ENCODE measurements at places on chromosomes 6 and 20. TPM values are rescaled to one million over a fixed set of nuclear protein-coding genes. Genes with fewer than 3 reads are reported as not detected.

The TUBB2B gene
- total RNA-seq: 1.6 TPM

The RAMACL gene
- total RNA-seq: 2.7 TPM

The LST1 gene
- total RNA-seq: not detected

The PTK7 gene
- total RNA-seq: 30.6 TPM

The PRR3 gene
- total RNA-seq: 11.6 TPM

The SCRT2 gene
- not detected for total RNA-seq

The ZC3H12D gene
- total RNA-seq: 0.79 TPM

The RIN2 gene
- 29.5 TPM for total RNA-seq

The SLC2A10 gene
- 4.1 TPM for total RNA-seq

The GJA10 gene
- total RNA-seq: not detected

The TRIM10 gene
- not detected for total RNA-seq

The USP49 gene
- total RNA-seq: 2.0 TPM

The PRR18 gene
- total RNA-seq: not detected

The CFB gene
- 14.5 TPM for total RNA-seq

The APOM gene
- total RNA-seq: 1.5 TPM

The GSTA4 gene
- total RNA-seq: 110 TPM

The RNF182 gene
- total RNA-seq: not detected

The COL9A3 gene
- not detected for total RNA-seq

The LGSN gene
- not detected for total RNA-seq

The CGA gene
- total RNA-seq: not detected

The SEC63 gene
- total RNA-seq: 25.4 TPM

The PRL gene
- not detected for total RNA-seq

The BPIFA1 gene
- not detected for total RNA-seq

The COL9A1 gene
- not detected for total RNA-seq

The HNF4A gene
- not detected for total RNA-seq

The TRIM15 gene
- total RNA-seq: not detected

The UBD gene
- not detected for total RNA-seq

The EBF4 gene
- total RNA-seq: 9.9 TPM

The HLA-DOB gene
- total RNA-seq: 0.95 TPM

The CTAGE9 gene
- total RNA-seq: not detected

The HLA-DQA2 gene
- 2.3 TPM for total RNA-seq

The CYB5R4 gene
- total RNA-seq: 9.2 TPM

The PSORS1C2 gene
- 0.91 TPM for total RNA-seq

The ID4 gene
- total RNA-seq: 21.4 TPM

The HSP90AB1 gene
- total RNA-seq: 622 TPM

The GNRH2 gene
- not detected for total RNA-seq

The NFKBIL1 gene
- total RNA-seq: 25.2 TPM

The WASF1 gene
- 20.4 TPM for total RNA-seq

The FOXS1 gene
- 0.32 TPM for total RNA-seq

The FLRT3 gene
- total RNA-seq: 1.6 TPM

The SLC35D3 gene
- not detected for total RNA-seq

The MYO6 gene
- total RNA-seq: 37.0 TPM

The RWDD2A gene
- 1.0 TPM for total RNA-seq

The AVP gene
- not detected for total RNA-seq

The PROKR2 gene
- total RNA-seq: not detected

The SSTR4 gene
- not detected for total RNA-seq

The SAMD10 gene
- 5.1 TPM for total RNA-seq

The TAAR5 gene
- not detected for total RNA-seq

The MYLK4 gene
- total RNA-seq: 0.49 TPM

The F13A1 gene
- total RNA-seq: 67.7 TPM

The C20orf202 gene
- total RNA-seq: not detected

The IPCEF1 gene
- 4.8 TPM for total RNA-seq

The SIRPB1 gene
- 1.5 TPM for total RNA-seq

The C6orf15 gene
- not detected for total RNA-seq

The CST5 gene
- total RNA-seq: not detected

The TFAP2C gene
- total RNA-seq: 29.6 TPM

The BMP6 gene
- 0.72 TPM for total RNA-seq

The BPIFB4 gene
- total RNA-seq: not detected

All from esophagus squamous epithelium (tissue), 5 donors.